ENCODE measurements at places on chromosomes 5 and 9.

GRCh38 chr9:131743501-131743900 is 3.6 kb upstream of the RAPGEF1 start:
- peak; percentile 43 for DNase-seq

- DNase-seq: no peak
Observed at GRCh38 chr9:4861736-4862451, 69.2 kb downstream of the RCL1 start.

- peak; percentile 91 for DNase-seq
Observed at GRCh38 chr9:100098046-100098886, 534 bp downstream of the ERP44 start.

GRCh38 chr5:148968311-148968710 is 94.6 kb downstream of the SH3TC2 start:
- no peak for DNase-seq

DNA sequence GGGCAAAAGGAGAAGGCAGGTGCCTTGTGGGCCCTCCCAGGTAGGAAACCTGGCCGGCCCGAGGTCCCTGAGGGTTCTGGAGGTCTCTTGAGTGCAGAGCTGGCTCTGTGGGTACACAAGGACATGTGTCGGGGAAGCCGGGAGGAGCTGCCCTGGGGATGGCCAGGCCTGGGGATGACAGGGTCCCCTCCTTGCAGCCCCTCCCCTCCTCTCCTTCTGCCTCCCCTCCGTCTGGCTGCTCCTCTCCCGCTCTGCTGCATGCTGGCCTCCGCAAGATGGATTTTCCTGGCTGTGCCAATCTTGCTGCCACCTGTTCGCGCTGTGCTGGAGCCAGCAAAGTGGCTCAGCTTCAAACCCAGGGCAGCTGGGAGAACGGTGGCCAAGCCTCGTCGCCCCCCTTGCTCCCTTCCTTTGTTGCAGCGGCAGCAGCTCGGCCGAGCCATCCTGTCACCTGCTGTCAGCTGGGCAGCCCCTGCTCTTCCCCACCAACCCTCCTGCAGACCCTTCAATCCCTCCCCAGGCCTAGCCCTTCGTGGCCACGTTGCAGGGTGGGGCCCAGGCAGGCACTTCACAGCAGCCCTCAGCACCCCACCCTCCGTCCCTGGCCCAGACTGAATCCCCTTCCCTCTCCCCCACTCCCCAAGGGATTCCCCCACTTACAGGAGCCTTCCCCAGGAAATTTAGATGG is 17.6 kb upstream of the UNC5A start:
- no peak for DNase-seq

DNA sequence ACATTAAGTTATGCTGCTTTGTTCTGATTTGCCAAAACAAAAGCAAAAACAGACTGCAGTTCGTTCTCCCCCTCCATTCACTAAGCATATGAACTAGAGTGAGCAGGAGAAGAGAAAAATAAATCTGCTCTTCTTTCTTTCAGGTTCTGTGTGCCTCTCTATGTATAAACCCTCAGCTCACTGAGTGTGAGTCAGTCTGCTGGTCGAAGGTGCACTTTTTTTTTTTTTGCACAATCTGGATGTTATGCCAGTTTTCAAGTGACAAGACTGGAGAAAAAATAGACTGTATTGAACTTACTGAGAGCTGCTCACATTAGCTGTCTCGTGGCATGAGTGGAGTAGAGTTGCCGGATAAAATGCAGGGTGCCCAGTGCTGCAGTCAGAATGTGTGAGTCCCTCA is 244.6 kb upstream of the ATP10B start:
- no peak for DNase-seq

DNA sequence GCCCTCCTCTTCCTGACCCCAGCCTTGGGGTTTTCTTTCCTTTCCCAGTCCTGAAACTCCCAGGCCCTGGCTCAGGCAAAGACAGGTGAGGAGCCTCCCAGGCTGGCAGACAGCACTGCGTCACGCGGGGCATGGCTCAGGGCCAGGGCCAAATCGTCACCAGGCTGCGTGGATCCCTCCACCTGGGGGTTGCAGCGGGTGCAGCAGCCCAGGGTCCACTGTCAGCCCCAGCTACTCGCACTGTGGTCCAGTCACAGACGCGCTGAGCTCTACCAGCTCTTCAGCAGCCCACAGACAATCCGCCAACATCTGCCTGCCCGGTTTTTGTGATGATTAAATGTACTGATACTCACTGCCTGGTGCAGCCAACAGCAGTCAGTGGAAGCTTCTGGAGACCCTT is 12.1 kb downstream of the FAM78A start:
- no peak for DNase-seq

DNA sequence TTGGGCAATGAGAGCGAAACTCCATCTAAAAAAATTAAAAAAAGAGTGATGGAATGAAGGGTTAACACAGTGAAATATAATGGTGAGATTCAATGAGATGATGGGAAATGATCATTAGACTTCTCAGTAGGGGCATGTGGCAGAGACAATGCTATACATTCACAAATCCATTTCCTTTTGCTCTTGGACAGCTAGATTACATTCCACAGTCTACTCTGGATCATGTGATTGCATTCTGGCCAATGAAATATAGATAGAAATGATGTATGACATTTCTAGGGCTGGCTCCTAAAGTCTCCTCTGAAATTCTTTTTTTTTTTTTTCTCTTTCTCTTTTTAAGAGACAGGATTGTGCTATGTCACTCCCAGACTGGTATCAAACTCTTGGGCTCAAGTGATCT is 3.8 kb upstream of the GALT start:
- DNase-seq: no peak

DNA sequence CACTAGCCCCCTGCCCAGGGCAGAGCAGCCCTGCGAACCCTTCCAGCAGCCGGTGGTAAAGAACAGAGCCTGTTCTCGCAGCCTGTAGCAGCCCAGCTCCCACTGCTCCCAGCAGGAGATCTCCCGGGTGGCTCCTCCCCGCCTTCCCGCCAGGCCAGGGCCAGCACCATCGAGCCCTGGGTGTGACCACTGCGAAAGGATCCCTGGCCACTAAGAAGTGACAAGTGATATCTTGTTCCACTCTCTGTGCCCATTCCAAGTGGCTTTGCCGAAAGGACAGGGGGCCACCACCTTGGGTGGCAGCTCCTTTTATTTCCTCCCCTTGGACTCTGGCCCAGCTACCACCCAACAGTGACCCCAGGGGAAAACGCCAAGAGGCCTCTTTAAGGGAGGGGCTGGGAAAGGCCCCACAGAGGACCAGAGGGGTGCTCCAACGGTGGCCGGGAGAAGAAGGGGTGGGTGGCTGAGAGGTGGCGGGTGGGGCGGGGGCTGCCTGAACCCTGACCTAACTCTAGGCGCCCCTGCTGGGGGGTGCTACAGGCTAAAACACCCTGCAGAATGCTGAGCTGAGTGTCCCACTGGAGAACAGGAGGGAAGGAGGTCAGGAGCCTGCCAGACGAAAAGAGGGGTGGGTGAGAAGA is 1.6 kb downstream of the NACC2 start:
- DNase-seq: peak; percentile 69

DNA sequence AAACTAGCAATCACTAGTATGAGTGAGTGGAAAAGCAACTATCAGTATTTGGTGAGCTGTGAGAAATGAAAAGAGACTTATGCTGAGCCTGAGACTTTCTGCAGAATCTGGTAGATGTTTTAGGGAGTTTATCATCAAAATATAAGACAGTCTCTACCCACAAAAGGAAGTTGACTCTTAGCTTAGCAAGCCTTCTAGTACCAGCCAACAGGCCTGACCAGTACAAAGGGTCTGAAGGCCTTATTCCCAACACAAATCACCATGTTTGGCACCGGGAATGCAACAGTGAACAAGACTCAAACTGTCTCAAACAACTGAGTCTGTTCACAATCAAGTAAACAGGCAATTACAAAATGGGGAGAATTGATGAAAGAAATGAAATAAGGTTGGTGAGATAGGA is 244.4 kb downstream of the CWC27 start:
- no peak for DNase-seq

DNA sequence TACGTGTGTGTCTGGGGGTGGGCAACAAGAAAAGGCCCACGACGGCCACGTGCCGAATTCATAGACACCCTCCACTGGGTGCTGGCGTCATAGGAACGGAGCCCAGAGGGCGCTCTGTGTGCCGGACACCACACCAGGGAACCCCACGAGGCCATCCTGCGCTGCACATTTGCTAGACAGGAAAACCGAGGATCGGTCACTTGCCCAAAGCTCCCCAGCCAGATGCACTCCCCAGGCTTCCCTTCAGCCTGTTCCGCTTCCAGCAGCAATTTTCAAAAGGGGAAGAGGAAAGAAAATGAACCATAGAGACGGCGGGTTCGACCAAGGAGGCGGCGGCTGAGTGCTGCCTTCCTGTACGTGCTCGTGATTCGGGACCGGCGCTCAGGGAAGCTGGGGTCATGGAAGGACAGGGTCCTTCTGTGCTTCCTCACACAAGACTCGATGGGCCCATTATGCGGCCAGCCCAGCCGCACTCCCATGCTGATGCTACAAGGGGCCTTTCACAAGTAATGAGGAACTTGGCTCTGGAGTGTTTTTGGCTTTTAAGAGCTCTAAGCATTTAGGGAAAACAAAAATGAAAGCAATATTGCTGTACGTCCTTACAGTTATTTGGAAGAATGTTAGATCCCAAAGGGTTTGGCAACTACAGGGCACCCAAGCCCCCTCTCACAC is 124.6 kb upstream of the SARDH start:
- no peak for DNase-seq

- DNase-seq: no peak
Observed at GRCh38 chr9:16611983-16612382, 258.5 kb downstream of the BNC2 start.

DNA sequence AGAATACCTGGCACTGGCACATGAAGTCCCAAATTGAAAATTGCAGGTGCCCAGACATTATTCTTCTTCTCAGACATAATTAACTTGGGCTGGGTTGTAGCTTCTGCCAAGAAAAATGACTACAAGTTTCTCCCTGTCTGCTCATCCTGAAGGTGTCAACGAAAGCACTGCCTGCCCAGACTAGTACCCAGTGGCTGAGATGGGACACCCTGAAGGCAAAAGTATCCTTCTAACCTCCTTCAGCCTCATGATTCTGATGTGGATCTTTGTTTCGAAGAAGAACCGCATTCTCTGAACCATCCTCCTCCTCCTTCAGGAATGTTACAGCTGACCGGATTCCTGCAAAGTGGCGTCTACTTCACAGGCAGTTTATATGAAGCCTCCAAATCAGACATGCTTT is 161.1 kb upstream of the FST start:
- DNase-seq: no peak

- DNase-seq: no peak
Observed at GRCh38 chr5:61290791-61291210, 41.3 kb upstream of the ZSWIM6 start.

DNA sequence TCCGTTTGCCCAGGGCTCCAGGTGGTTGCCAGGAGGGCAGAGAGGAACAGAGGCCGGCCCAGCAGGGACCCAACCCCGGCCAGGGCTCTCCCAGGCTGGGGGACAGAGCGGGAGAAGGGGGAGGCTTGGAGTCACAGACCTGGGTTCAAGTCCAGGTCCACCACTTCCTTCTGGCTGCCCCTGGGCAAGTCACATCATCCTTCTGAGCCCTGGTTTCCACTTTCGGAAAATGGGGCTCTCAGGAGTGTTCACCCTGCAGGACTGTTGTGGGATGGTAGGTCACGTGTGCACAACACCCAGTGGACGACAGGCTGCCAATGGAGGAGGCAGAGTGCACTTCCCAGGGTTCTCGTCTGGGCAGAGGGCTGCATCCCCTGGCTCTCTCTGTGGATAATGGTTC is 245.4 kb downstream of the PBX3 start:
- DNase-seq: no peak

DNA sequence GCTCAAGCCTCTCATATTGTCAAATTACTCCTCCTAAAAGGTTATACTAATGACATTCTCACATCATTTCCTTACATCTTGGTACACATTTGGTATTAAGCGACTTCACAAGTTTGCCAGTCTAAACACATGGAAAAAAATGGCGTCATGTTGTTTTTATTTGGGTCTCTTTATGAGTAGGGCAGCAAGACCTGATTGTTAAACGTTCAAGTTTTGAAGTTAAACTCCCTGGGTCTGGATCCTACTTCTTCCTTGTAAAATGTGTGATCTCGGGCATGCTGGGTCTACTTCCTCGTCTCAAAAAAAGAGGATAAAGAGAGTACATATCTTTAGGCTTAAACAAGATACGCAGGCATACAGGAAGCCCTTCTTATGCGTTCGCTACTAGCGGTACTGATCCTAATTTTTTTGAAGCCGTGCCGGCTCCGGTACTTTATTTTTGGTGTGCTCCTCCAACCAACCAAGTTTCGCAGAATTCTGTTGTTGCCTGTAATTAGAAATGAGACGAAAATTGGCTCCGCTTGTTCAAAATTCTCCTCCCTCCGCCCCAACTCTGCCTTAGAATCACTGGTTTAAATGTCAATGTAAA is 596 bp upstream of the CDC37L1 start:
- peak; percentile 55 for DNase-seq

DNA sequence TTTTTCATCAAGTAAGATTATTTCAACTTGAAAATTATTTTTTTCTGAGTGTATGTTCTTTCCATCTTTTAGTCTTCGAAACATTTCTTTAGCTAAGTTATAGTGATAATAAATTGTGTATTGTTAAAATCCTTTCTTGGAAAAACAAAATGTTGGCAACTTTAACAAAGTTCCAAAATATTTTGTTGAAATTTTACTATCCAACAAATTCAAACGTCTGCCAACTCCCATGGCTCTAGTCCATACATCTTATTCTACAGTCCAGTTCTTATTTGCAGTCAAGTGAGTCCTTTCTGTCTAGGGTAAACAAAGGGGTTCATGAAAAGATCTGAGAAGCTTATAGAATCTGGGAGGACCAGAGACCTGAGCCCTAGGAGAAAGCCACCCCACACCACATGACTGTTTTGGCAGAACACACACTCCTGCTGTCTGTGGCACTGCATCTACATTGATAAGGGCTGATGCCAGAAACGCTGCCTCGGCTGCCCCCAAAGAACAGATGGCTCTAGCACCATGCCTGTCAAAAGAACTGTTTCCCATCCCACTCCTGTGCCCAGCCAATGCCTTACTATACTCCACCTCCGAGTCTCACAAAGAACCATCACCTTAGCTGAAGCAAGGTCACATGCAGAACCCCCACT is 47.5 kb downstream of the FEM1C start:
- no peak for DNase-seq

GRCh38 chr9:90942555-90942954 is 140.9 kb downstream of the SYK start:
- no peak for DNase-seq

- DNase-seq: no peak
Observed at GRCh38 chr5:111268300-111268699, 44.1 kb downstream of the CAMK4 start.

DNA sequence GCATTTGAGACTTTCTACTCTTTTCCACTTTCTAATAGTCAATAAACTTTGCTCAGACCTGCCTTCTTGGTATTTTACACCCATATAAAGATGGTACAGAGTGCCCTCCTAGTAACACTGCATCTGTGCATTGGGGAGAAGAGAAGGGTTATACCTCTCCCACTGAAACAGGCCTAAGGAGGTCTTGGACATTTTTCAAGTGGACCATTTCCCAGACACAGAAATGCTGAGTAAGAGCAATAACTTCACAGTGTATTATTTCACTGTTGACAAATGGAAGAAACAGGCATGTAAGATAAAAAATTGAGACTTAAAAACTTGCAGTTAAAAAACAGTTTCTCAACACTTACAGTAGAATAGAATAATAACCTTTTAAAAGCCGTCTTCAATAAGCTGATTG is 1224.0 kb upstream of the CDH18 start:
- no peak for DNase-seq
